ENCODE measurements at places on chromosomes 1 and 21.

DNA sequence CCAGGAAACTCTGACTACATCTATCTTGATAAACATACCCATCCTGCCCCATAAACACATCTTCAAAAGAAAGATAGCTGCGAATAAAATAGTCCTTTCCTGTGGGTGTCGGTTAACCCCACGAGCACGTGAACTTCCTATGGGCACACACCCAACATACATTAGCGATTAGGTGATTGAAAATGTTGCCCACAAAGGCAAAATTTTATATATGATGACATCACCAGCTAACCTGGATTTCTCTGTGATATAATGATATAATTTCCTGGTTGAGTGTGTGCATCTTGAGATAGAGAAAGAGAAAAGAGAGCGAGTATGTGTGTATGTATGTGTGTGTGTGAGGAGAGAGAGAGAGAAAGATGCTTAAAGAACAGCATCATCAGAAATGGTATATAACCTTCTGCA lies 296.1 kb downstream of the PTPRC start:
- peak; percentile 23 for DNase-seq

DNA sequence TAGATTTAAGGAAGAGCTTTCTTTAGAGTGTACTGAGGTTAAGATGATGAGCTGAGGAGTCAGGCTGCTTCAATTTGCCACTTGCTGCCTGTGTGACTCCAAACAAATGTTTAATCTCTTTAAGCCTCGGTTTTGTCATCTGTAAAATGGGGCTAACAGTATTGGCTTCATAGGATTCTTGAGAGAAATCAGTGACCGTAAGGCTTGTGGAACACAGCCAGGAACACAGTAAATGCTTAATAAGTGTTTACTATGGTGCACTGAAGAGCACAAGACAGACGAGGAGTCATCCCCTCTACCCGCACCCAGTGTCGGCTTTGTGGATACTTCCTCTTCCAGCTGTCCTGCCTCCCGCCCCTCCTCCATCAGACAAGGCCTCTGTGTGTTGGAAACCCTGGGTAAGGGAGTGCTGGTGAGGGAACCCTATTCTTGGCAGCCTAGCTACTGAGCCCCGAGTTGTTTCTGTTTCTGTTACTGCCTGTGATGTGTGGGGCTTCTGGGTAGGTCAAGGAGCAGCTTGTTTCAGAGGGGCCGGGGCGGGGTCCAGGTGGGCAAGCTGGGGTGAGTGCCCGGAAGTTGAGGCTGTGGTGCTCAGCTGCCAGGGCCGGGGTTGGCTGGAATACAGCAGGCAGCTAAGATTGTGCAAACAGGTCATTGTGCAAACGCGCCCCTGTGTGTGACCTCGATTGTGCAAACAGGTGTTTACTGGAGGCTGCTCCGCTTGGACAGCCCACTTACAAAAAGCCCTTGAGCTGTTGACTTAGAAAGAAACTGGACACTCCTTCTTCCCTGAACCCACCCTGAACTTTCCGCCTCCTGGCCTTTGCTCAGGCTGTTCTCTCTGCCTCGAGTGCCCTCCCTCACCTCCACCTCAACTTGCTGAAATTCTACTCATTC lies 4.0 kb upstream of the CSF3R start:
- no peak for DNase-seq

DNA sequence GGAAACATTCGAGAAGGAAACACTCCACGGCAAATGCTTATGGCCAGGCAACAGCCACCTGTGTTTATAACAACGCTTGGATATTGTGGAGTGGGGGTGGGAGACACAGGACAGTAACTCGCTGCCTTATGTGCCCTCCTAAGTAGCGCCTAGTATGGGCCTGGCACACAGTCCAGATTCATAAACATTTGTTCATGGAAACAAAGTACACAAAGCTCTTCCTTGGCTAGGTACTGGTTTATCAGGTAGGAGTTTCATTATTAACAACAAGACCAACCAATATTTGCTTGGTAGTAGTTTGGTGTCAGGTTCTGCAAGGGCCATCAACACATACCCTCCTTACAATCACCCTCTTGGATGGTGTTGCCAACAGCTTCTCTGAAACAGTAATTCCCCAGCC lies 23.4 kb downstream of the TMCO4 start:
- no peak for DNase-seq

DNA sequence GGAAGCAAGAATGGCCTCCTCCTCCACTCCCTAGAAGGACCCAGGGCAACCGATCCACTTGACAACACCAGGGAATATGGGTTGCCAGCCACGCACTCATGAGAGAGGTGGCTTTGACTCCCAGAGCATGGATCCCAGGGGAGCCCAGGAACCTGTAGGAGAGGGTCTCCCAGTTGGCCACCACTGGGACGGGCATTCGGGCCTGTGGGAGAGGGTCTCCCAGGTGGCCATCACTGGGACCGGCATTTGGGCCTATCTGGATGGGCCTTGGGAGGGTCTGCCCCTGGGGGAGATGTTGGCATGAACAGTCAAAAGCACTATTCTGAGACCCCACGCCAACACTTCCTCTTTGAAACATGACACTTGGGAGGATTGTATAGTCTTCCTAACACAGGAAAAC lies 565 bp downstream of the TFF1 start:
- no peak for DNase-seq

GRCh38 chr1:86552376-86552775 lies 5.5 kb downstream of the CLCA4 start:
- DNase-seq: no peak

DNA sequence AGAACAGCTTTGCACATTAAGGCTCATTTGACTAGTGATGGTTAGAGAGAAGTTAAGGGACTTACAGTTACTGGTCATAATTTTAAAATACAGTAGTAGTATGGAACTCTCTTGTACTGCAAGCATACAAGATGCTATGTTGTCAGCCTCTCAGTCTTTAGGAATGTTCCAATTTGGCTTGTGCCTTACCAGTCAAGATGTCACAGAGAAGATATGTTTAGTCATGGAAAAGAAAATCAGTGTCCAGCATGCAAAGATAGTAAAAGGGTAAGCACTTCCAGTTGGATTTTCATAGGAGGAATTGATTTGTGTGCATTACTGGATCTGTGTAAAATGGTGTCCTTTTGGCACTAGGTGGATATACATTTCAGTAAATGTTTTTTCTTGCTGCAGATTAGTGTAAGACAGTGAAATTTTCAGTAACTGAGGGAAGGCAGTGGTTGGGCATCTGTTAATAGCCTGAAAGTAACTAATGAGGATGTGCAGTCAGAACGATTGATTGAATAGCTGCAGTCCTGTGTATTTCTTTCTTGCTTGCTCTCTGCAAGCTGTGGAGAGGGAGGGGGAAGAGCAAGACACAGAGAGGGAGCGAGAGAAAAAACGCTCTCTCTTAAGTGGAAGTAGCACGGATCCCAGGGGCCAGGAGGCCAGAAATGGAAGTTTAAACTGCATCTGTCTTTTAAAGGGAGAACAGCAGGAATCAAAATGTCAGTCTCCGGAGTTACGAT lies 108.2 kb downstream of the CLEC20A start:
- DNase-seq: no peak

DNA sequence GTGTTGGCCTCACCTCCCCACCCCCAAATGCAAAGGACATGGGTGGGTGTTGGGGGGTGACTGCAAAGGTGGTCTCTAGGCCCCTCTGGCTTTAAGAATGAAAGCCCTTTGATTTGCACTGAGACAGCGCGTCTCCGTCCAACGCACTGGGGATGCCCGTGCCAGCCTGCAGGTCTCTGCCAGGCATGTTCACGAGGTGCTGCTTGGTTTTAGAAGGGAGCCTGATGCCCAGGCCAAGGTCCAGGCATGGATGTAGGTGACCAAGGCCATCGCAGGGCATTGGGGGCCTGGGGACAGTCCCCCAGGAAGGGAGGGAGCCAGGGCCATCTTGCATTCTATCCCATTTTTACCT lies 363.6 kb upstream of the VAMP3 start:
- DNase-seq: no peak

DNA sequence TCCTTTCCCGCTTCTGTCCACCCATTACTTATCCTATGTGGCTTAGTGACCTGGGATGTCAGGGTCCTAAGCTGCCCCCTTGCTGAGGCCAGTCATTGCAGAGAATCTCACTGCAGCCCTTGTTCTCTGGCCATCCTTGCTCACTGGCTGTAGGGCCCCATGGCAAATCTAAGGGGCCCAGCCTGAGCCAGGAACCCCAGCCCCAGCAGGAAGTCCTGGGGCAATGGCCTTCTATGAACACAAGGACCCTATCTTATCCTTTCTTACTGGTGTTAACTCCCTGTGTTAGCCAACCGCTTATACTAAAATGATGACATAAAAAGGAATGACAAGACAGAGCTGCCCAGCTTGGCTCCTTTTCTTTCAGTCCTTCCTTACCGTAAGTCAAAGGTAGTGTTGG lies 29.9 kb downstream of the DHCR24 start:
- DNase-seq: no peak

DNA sequence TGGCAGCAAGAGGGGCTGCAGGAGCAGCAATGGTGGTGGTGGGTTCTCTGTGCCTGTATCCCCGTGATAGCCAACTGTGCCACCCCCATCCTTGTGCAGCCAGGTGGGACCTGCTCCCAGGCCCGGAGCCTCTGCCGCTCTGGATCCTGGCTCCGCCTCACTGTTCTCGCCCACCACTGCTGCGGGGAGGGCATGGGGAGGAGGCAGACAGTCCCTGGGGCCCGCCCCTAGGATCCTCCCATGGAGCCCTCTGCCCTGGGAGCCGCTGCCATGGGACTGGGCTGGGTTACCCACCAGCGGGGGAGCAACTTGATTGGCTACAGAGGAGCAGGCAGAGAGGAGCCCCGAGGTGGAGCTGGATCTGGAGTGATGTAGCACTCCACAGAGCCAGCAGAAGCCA lies 31.6 kb downstream of the CD1D start:
- DNase-seq: no peak

DNA sequence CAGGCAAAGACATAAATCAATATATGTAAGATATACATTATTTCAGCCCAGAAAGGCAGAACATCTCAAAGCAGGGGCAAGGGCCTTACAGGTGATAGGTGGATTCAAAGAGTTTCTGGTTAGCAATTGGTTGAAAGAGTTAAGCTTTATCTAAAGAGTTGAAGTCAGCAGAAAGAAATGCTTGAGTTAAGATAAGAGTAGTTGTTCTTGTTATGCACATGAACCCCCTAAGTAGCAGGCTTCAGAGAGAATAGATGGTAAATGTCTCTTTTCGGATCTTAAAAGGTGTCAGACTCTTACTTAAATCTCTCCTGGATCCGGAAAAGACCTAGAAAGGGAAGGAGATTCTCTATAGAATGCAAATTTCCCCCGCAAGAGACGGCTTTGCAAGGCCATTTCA lies 8.3 kb upstream of the ZBTB40 start:
- DNase-seq: no peak

- DNase-seq: no peak
Observed at GRCh38 chr1:116087628-116088027, 23.6 kb upstream of the MAB21L3 start.

GRCh38 chr21:34808569-34809204 lies 139.9 kb downstream of the CLIC6 start:
- DNase-seq: no peak

- DNase-seq: no peak
Observed at GRCh38 chr1:88204111-88204510, 480.0 kb upstream of the PKN2 start.

GRCh38 chr1:241533326-241534115 lies 1.3 kb downstream of the KMO start:
- DNase-seq: no peak

- DNase-seq: no peak
Observed at GRCh38 chr1:3899754-3900149, 320 bp downstream of the C1orf174 start.

DNA sequence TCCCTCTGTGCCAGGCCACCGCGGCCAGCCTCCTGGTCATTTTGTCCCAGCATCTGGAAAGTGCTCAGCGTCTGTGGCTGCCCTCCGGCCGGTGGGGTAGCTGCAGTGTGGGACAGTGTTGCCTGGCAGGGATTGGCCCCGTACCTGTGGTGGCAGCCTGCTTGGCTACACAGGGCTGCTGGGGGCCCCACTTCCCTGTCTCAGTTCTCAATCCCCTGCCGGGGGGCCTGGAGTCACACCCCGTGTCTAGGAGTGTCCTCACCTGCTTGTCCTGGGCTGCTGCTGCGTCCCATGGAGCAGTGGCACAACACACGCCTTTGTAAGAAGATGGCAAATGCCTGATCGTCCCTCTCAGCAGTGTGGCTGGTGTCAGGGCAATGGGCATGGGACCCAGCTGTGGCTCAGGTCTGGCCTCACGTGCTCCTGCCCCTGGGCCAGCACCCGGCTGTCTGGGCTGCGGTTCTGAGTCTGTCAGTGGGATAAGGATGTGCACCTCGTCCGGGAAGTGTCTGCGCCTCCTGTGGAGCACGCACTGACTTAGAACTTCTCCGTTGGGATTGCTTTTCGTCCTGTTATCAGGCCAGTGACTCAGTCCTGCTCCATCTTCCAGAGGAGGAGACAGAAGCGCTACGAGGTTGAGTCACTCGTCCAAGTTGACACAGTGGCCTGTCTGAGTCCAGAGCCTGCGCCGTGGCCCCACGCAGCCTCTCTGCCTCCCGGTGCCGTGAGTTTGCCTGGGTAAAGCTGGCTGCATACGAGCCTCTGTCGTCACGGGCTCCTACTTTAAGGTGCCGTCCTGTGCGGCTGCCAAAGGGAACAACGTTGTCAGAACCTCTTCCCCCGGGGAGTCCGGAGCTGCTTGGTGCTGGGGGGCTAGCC lies 41.0 kb downstream of the CRYAA start:
- no peak for DNase-seq

GRCh38 chr21:41188486-41189149 lies 20.7 kb downstream of the BACE2 start:
- DNase-seq: no peak

DNA sequence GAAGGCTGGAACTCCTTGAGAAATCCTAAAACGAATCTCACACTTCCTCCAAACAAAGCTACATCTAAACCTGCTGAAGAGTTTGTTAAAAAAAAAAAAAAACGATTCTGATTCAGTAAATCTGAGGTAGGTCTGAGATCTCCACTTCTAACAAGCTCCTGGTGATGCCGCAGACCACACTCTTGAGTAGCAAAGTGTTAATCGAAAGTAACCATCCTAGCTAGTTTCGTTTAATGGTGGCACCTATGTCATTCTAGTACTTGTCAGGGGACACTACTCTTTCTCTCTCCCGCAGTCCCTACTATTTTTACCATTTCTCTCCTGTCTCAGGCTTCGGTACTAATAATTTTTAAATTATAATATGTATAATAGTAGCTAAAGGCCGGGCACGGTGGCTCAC lies 2.1 kb downstream of the CLCC1 start:
- no peak for DNase-seq

- no peak for DNase-seq
Observed at GRCh38 chr1:114353262-114353661, 157.7 kb downstream of the TRIM33 start.

- no peak for DNase-seq
Observed at GRCh38 chr1:12615865-12616708, 1.9 kb downstream of the DHRS3 start.

Data from stimulated activated CD8-positive, alpha-beta memory T cell treated with anti-CD3 and anti-CD28 coated beads, Interleukin-15, amount 100 ng/mL, for 4 hours (primary cell).